ENCODE measurements at places on chromosomes 5 and 9.

GRCh38 chr5:10611290-10611689, 47.4 kb downstream of the ANKRD33B start:
- no peak for DNase-seq

- DNase-seq: no peak
Observed at GRCh38 chr5:34976347-34976746, 47.0 kb downstream of the DNAJC21 start.

DNA sequence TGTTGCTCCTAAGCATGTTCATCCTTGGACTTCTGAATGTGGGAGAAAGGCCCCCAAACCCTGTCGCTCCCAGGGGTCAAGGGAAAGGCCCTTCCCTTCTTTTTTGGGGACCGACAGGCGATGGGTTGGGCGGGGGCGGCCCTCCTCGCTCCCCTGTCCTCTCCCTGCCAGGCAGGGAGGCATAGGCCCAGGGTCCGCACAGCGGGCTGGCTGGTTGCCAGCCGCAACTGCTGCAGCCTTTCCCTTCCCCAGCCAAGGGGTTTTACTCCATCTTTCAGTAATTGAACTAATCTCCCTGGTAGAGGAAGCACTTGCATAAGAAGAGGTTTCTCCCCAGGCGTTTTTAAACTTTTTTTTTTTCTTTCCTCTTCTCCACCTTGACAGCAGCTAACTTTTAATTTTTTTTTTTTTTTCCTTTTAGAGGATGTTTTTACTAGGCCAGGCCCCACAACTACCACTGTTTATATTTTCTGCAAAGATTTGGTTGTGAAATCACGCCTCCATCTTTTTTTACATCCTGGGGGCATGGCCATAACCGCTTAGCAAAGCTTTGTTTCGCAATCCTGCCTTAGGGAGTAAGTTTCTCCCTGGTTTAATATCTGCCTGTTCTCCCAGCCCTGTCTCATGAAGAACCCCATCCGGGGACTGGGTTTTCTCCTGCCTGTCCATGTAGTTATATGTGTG, 216.9 kb upstream of the ZNF608 start:
- no peak for DNase-seq

DNA sequence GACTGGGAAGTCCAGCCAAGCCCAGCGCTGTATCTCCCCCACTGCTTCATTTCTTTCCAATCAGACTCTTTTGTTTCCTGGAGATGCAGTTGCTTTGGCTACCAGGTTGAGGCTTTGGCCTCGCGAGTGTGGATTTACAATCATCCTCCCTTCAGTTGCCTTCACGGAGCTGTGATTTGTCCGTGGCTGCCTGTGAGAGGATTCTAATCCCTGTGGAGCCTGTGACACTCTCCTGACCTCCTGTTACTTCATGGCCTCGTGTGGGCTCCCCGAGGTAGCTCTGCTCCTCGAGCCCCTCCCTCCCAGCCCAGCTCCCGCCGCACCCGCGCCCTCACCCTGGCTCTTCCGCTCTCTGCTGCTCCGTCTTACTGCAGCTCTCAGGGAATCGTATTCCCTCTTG, 107.2 kb upstream of the STC2 start:
- DNase-seq: no peak

DNA sequence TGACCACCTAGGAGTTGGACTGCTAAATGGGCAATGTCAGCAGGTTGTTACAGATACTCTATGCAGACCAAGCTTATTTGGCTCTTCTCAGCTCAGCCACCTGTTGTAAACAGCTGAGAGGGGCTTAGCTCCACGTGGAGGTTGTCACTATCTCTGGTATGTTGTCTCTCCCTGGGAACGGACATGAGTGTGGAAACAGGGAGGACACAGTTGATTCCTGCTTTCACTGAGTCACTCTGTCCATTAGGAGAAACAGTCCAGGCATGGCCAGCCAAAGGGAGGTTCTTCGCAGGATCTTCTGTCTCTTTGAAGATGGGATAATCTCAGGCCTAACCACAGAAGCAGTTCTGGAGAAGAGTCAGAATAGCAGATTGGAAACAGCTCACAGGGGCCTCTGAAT, 121.2 kb downstream of the PALM2AKAP2 start:
- DNase-seq: no peak

DNA sequence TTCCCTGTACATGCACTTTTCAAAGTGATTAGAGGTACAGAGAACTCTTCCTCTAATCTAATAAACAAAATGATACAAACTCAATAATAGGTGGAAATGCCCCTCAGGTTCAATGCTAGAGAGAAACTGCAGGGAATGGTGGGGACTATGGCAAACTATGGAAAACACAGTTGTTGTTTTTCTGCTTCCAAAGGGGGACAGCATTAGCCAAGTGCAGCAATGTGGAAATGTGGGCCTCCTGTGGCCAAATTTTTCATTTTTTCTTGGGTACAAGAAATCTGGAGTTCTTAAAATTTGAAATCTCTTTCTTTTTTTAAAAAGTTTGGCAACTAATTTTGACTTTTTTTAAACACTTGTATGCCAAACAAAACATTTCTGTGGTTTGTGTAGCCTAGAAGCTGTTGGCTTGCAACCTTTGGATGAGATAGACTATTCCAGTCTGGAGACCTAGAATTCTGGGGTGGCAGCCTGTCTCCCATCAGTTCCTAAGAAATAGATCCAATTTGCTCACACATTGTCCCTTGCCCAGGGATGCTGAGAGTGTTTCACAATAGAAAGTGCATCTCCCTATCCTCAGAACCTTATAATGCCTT, 218.6 kb downstream of the PAPPA start:
- DNase-seq: no peak

DNA sequence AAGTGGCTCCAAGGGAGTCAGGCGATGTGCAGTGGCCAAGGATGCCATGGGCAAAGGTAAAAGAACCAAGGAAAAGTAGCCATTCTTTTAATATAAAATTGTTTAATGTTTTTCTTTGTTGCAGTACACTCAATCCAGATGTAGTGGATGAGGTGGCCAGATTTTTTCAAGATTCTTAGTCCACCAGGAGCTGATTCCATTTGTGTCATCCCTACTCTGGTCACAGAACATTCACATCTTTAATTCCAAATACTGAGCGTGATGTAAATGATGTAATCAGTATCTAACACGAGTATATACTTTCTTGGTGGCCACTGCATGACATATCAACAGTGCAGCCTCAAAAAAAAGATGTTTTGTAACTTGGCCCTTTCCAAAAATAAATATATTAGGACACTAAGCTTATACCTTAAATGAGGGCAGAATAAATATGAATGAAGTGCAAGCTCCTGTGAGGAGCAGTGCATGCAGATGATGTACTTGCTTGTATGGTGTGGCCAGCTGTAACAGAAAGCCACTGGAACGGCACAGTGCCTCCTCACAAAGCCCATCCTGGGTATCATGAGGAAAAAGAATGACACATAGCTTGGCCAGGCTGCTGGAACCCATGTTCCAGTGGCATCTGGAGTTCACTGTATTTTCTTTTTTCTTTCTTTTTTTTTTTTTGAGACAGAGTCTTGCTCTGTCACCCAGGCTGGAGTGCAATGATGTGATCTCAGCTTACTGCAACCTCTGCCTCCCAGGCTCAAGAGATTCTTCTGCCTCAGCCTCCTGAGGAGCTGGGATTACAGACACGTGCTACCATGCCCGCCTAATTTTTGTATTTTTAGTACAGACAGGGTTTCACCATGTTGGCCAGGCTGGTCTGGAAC, 6.5 kb upstream of the SPATA24 start:
- no peak for DNase-seq

GRCh38 chr9:97293818-97294217, 13.6 kb upstream of the CCDC180 start:
- DNase-seq: no peak

DNA sequence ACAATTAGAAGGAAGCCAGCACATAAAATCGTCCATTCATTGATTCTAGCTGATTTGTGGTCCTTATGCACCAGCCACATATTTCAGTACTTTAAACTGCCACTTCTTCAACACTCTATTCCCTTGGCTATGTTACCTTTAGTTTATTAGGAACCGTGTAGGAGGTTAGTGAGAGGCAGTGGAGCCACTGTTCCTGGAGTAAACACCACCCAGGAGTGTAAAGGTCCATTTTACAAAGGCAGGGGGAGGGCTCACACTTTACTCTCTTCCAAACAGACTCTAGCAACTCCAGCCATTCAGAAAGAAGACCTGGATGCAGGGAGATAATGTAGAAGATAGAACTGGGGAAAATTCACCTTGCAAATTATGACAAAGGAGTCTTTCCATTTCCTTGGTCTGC, 170.2 kb upstream of the RPS23 start:
- no peak for DNase-seq

DNA sequence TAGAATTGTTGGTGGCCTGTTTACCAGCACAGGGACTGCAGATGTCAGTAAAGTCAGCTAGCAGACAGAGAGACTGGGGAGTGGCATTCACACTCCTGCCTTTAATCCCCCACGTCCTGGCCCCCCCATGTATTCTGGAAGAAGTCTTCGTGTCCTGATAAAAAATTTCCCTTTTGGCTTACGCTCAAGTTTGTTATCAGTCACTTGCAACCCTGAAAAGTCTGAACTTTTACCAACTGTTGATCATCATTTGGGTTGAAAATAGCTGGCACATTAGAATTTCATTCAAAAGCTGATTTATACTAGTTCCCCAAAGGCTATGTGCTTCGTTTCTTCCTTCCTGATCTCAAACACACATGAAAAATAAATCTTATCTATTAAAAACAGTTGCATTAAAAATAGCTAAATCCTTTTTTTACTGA, 5.8 kb upstream of the CRHBP start:
- no peak for DNase-seq

- peak; percentile 91 for DNase-seq
Observed at GRCh38 chr5:139676951-139677735, 29.0 kb downstream of the CXXC5 start.

GRCh38 chr9:30846651-30847050, 1537.8 kb upstream of the ACO1 start:
- no peak for DNase-seq

DNA sequence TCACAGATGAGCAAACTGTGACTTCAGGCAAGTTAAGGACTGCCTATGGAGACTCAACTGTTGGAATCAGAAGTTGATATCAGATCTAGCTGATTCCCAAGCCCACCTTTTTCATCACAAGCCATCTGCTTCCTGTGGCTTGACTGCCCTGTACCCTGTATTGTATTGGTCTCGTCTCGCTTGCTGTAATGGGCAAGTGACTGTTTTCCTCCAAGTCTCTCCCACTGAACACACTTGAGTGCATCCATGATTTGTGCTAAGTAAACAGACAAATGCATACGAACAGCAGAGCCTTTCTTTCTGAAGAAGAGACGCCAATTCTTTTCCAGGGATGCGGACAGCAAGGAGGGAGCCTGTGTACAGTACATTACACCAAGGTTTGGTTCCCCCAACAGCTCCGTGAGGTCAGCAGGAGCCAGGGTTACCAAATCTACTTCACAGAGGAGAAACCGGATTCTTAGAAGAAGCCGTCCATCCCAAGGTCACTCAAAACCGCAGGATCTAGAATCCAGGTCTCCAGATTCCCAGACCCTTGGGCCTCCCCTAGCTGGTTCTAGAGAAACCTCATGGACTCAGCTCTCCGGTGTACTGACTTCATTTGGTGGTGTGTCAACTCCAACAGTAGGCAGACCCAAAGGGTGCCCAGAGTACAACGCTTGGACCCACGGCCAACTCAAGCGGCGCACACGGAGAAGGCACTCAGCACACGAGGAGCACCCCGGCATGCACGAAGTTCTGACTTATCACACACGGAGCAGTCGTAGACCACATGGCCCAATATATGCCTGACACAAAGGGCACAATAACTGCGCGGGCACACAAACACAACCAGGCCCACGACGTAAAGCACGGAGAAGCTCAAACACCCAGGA, 1.1 kb downstream of the BAG1 start:
- DNase-seq: peak; percentile 26

DNA sequence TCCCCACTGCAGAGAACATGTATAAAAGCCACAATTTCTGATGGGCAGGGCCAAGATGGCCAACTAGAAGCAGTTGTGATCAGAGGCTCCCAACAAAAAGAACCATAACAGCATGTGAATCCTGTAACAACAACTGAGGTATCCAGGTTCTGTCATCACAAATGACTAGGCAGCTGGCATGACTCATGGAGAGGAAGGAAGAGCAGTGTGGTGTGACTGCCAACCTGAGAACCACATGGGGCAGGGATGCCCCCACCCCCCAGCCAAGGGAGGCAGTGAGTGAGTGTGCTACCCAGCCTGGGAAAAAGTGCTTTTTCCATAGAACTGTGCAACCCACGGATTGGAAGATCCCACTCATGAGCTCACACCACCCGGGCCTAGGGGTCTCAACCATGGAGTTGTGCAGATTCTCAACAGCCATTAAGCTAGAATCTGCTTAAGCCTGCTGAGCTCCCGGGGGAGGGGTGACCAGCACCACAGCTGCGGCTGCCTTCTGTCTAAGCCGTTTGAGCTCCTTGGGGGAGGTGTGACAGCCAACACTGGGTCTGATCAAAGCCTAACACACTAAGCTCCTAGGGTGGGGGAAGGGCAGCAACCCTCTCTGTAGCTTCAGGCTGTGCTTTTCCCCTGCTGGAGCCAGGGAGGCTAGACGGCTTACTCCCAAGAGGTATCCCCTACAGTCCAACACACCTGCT, 80.1 kb upstream of the DMAC1 start:
- no peak for DNase-seq

DNA sequence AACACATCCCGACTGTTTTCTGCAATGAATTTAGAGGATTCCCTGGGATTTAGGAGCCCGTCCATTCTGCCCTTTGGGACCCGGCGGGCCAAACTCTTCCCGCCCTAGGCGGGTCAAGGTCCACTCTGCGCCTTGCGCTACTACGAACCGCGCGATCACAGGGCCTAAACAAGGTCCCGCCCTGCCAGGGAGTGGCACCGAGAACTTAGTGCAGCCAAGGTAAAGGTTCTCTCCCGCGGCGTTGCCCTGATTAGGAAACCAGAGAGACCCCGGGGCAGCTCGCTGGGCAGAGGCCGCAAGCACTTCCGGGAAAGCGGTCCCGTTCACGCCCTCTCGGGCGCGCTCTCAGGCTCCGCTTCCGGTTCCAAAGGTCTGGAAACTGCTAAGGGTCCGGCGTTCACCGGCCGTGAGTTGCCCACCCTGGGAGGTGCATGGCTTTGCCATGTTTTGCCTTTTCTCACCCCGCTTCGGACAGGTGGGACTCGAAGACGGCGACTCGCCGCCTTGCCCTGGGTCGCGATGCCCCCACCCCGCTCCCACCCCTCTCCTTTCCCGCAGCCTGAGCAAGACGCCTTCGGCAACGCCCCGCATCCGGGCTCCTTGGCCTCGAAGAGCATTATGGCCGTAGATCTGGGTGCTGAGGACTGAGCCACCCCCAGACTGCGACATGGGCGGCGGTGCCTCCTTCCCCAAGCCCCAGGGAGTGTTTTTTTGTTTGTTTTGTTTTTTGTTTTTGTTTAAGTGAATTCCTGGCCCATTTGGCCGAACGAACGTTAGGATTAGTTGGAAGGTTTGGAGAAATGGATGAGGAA, 23.4 kb downstream of the HNRNPK start:
- peak; percentile 79 for DNase-seq

GRCh38 chr9:16132513-16132912, 579.7 kb downstream of the CCDC171 start:
- no peak for DNase-seq

DNA sequence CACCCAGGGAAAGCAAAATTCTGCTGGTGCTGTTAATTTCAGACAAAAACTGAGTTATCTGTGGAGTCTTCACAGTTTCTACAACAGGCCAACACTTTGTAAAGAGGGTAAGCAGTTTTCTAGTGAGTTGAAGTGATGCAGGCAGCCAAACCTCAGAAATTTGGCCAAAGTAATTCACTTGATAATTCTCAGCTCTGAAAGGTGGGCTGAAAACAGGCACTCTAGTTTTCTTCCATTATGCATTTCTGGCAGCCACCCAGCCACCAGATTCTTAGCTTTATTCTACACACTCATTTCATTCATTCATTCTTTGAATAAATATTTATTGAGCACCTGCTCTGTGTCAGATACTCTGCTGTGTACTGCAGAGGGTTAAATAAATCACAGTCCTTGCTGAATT, 184.2 kb downstream of the RAB3C start:
- DNase-seq: no peak

Data from caudate nucleus (tissue), 63 donors.